ENCODE measurements at places on chromosomes 4 and X.

DNA sequence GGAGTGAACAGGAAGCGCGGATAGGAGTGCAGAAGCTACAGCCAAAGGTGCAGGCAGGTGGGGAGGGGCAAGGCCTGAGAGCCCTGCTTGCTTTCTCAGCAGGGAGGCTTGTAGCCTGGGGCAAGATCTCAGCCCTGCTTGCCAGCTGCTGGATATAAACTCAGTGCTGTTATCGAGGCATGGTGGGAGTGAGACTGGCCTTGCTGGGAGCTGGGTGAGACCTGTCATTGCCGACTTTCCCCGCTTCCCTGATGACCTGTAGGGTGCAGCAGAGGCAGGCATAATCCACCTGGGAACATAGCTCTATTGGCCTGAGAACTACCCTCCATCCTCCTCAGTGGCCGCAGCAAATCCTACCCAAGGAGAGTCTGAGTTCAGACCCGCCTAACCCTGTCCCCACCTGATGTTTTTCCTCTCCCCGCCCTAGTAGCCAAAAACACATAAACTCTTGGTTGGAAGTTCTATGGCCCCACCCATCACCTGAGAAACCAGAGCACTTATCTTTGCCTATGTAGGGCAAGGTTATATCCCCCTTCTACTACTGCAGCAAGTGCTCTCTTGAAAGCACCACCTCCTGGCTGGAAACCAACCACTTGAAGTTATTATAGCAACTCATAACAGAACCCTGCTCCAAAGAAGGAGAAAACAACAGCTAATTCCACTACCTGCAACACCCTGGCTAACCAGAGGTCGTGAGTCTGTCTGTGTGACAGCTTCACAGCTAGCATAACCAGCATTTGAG lies 80.7 kb downstream of the FHIP1A start:
- no peak for DNase-seq

- DNase-seq: no peak
Observed at GRCh38 chrX:15576019-15576418, 24.7 kb downstream of the ACE2 start.

DNA sequence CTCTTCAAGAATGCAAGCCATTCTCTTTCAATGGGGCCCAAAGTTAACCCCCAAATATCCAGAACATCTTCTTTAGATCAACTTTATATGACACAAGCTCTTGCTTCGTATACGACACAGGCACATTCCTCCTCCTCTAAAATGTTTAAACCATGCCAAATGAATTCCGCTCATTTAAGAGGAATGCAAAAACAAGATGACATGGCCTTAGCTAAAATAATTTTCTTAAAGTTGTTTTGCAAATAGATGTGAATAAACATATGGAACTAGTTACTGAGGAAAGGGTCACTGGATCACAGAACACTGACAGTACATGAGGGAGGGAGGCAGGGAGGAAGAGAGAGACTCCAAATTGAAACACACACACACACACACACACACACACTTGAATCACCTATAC lies 97.4 kb downstream of the RASL11B start:
- DNase-seq: no peak

- no peak for DNase-seq
Observed at GRCh38 chrX:38172596-38172995, 48.1 kb downstream of the SRPX start.

GRCh38 chrX:69069876-69070275 lies 95.4 kb downstream of the PJA1 start:
- DNase-seq: no peak

DNA sequence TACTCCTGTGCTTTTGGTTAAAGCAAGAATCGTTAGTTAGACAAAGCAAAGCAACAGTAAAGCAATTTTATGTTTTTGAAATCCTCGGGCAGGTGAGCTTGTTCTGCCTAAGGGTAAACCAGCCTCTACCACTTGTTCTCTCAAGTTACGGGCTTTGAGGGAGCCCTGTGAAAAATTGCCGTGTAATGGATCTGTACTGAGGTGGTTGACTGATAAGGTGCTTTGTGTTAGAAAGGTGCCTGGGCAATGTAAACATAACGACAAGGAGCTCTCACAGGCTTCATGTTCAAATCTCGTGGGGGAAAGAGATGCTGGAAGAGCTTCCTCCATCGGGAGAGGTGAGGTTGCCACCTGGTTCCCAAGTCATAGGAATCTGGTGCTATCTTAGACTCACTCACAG lies 111.8 kb downstream of the TRAPPC11 start:
- no peak for DNase-seq

- no peak for DNase-seq
Observed at GRCh38 chrX:141469469-141469868, 115.1 kb downstream of the SPANXA1 start.

GRCh38 chr4:41640906-41641305 lies 102.9 kb downstream of the LIMCH1 start:
- DNase-seq: no peak

GRCh38 chr4:183987987-183988392 lies 82.9 kb downstream of the STOX2 start:
- DNase-seq: peak; percentile 17

- no peak for DNase-seq
Observed at GRCh38 chr4:73257651-73258435, 755 bp downstream of the ANKRD17 start.

DNA sequence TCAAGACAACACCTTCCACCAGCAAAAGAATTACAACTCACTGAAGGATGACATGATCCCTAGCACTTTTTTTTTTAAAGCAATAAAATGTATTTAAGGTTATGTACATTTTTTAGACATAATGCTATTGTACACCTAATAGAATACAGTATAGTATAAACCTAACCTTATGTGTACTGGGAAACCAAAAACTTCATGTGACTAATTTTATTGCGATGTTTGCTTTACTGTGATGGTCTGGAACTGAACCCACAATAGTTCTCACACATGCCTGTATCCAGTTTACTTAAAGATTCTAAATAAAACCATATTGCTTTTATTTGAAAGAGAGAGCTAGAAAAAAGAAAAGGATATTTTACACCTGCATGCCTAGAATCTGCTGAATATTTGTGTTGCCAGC lies 4.4 kb upstream of the STS start:
- DNase-seq: no peak

DNA sequence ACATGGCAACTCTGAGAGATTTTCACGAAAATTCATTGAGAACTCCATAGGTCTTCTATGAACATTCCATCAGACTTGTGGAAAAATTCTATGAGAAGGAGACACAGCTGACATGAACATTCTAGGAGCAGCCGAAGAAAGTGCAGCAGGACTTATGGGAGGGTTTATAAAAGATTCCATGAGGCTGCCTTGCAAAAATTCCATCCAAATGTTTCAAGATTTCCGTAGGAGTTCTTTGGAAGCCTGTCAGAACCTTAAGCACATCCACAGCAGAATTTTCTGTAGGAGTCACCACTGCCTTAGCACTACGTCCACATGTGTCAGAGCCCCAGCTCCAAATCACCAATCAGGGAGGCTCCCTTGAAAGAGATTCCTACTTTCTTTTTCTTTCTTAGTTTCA lies 67.0 kb upstream of the MSX1 start:
- no peak for DNase-seq

DNA sequence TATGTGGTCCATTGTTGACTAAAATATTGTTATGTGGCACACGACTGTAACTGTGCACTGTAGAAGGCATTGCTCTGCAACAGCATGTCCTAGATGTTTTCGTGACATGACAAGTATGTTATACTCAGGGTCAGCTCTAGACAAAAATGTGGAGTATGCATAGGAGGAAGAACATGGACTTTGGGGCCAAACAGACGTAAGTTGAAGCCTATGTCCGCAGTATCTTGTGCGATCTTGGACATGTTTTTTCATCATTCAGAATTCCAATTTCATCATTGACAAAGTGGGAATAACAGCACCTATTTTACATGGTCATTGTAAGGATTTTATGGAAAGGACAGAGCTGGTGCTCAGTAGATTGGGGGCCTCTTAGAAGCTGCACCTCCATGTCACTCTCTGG lies 27.7 kb upstream of the PROM1 start:
- DNase-seq: no peak

- no peak for DNase-seq
Observed at GRCh38 chrX:48854898-48855297, 19.5 kb upstream of the PCSK1N start.

DNA sequence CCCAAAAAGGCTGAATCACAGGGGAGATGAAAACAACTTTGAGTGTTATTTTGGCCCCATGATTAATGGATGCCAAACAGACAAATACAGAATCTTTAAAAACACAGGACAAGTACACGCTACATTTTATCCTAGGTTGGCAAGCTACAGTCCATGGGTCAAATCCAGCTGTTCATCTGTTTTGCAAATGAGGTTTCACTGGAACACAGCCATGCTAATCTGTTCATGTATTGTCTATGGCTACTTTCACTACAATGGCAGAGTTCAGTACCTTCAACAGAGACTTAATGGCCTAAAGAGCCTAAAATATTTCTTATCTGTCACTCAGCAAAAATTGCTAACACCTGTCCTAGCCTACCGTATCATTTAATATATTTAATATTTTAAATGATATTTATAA lies 1548.5 kb upstream of the IGFBP7 start:
- no peak for DNase-seq

DNA sequence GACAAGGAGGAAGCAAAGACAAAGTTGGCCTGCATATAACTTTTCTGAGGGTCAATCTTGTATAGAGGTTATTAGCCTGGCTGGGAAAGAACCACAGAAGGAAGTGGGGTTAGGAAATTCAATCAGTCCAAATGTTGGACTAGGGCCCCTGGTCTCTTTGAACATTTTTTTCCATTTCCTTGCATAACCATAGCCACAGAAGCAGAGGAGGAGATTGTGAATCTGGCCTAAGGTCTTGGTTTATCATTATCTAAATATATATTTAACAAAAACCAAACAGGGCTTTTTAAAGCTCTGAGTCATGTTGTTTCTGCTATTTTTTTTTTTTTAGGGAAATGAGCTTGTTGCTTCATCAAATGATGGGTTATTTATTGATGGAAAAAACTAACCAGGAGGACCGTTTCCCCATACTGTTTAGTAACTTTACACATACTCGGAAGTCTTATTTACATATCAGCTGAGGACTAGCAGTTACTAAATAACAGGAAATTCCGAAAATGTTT lies 97.7 kb upstream of the ACSL4 start:
- DNase-seq: no peak

Data from brain pericyte (primary cell).